Activated CD8-positive, alpha-beta memory T cell treated with anti-CD3 and anti-CD28 coated beads for 4 hours (primary cell): ENCODE measurements at places on chromosomes 1 and 21.

GRCh38 chr1:245483247-245483646 is 328.5 kb downstream of the KIF26B start:
- no peak for DNase-seq

GRCh38 chr1:58768971-58769808 is 14.7 kb downstream of the JUN start:
- DNase-seq = no peak

GRCh38 chr1:212600071-212600915 is 8.3 kb upstream of the ATF3 start:
- DNase-seq = no peak

DNA sequence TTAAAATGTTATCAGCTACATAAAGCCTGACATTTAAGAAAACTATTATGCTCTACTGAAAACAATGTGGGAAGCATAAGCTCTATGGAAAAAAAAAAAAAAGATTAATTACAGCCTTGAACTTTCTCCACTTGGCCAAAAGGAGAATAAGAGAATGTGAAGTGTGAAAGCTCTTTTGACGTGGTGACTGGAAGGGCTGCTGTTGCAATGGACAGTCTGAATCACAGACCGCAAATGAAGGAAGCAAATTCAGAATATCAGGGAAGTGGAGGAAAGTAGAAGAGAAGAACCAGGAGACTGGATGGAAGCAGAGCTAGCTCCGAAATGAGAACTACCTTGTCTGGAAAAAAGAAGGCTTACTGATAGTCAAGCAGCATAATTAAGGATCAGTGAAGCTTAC is 106.8 kb downstream of the AK5 start:
- no peak for DNase-seq

DNA sequence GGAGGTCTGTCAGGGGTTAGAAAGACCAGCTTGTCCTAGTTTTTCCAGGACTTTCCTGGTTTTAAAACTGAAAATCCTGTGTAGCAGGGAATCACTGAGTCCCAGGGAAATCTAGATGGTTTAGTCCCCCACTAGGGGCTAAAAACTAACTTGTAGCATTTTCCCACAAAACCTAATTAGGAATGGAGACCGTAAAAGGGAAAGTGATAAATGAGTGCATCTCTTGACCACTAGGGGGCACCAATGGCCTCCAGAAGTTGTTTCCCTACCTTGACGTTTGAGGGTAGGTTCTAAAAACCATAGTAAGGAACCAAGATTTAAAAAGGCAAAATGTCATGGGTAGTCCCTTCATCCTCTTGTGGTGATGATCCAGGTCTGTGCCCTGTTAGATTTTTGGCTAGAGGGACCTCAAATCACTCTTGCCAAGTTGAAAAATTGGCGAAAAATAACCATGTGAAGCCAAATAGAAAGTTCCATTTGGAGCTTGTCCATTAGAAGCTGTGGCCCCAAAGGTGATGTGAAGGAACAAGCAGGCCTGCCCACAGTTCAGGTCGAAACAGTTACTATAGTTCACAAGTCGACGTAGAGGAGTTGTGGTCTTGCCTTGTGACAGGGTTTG is 24.5 kb downstream of the CLIC6 start:
- DNase-seq = peak; percentile 8

GRCh38 chr1:155648207-155649147 is 38.5 kb downstream of the MSTO1 start:
- no peak for DNase-seq

DNA sequence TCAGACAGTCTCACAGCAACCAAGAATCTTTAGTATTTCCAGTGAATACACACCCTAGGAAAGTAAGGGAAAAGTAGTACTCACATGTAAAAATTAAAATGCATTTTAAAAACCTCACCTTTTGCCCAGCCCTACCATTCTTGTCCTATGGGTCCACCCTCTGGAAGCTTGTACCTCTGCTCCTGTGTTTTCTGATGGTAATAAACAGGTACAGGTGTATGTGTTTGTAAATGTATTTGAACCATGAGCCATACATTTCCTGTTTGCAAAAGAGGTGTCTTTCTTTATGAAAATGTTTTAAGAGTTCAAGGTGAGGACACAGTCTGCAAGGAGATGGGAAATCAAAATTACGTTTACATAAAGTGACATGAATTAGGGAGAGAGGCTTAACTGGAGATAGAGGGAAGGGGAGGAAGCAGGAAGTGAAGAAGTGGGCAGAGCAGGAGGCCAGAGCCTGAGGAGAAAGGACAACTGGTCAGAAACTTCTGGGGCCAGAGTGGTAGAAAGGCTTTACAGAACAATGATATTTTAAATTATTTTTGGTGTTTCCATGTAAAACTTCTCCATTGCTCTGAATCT is 52.0 kb upstream of the IVNS1ABP start:
- DNase-seq = no peak

- DNase-seq = no peak
Observed at GRCh38 chr1:93977598-93977945, 68.3 kb upstream of the GCLM start.
